ENCODE measurements at places on chromosomes 7 and 10.
A peak's percentile ranks its signal among the peaks of the same experiment; 100 is the strongest.

- DNase-seq: no peak
Observed at GRCh38 chr10:49498425-49498824, 40.5 kb downstream of the ERCC6 start.

DNA sequence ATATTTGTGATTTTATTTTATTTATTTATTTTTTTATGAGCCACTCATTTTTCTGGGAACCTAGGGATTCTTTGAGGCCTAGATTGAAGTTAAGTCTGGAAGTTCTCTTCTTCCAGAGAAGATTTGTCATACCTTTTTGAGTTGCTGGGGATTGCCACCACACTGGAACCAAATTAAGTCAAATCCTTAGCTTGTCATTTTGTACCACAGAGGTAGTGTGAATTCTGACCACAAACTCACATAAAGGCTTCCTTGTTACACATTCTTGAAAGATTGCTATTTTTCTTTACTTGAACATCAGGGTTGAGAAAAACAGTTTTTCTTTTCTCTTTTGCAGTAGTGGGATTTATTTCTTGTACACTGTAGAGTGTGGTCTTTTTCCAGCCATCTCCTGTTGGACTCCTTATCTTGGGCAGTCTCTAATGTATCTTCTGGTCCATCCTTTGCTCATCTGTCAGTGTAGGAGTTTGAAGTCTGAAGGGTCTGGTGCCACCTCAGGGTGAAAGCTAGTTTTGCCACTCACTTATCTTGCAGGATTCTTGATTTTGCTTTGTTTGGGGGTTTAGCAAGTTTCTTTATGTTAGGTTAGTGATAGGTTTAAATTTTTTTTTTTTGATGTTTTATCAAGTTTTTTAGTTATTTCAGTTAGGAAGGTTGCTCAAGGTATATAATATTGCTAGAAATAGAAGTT is 24.8 kb downstream of the PCBD1 start:
- DNase-seq: no peak

GRCh38 chr10:6218692-6219493 is 16.2 kb downstream of the PFKFB3 start:
- no peak for DNase-seq

DNA sequence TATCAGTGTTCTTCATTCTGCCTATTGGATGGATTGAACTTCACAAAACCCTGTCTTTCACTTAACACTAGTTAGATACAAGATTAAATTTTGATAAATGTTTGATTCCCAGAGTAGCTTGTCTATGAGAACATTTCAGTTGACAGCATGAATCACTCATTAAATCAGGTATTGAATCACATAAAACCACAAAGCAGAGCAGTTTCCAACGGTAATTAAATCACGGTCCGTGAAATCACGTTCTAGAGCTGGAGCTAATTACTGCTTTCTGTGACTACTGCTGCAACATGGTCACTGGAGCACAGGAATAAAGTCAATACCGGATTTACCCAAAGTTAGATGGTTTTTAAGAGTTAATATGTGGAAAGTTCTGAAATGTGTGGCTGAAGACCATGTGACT is 257.8 kb upstream of the PCDH15 start:
- no peak for DNase-seq

GRCh38 chr10:96585736-96586418 is 935 bp downstream of the TM9SF3 start:
- no peak for DNase-seq

GRCh38 chr7:11714676-11715075 is 117.3 kb downstream of the THSD7A start:
- DNase-seq: no peak

DNA sequence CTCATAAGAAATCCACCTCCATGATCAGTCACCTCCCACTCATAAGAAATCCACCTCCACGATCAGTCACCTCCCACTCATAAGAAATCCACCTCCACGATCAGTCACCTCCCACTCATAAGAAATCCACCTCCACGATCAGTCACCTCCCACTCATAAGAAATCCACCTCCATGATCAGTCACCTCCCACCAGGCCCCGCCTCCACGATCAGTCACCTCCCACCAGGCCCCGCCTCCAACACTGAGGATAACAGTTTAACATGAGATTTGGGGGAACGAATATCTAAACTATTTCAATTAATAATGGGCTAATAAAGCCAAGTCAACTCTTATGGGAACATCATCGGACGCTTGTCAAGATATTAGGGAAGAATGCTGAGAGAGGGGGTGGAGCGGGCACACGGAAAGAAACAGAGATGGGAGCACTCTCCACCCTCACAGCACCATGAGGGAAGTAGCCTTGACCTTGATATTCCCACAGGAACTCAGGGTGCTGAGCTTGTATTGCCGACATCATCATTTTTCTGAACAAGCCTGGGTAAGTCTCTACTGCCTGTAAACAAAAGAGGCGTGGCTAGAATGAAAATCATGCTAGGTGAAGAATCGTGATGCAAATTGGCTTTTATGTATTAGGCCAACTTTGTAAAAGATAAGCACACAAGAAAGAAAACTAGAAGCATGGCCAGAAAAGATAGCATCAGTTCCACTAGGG is 303.5 kb upstream of the KLF6 start:
- DNase-seq: no peak

GRCh38 chr10:5959581-5960069 is 17.7 kb downstream of the IL15RA start:
- DNase-seq: no peak

- no peak for DNase-seq
Observed at GRCh38 chr7:138602451-138602850, 98.7 kb downstream of the SVOPL start.

DNA sequence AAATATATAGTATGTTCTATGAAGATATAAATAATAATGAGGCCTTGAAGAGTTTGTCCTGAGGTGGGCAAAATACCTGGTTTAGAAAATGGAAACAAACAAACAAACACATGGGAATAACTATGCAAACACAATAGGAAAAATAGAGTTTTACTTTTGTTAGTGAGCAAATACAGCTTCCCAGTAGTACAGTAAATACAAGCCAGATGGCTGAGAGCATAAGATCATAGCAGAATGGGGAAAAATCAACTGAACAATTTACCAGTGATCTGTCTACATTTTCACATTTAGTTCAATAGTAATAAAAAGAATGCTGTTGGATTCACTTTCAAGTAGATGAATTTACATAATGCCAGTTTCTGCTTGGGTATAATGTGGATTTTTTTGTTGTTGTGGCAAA is 45.1 kb downstream of the ADD3 start:
- no peak for DNase-seq

DNA sequence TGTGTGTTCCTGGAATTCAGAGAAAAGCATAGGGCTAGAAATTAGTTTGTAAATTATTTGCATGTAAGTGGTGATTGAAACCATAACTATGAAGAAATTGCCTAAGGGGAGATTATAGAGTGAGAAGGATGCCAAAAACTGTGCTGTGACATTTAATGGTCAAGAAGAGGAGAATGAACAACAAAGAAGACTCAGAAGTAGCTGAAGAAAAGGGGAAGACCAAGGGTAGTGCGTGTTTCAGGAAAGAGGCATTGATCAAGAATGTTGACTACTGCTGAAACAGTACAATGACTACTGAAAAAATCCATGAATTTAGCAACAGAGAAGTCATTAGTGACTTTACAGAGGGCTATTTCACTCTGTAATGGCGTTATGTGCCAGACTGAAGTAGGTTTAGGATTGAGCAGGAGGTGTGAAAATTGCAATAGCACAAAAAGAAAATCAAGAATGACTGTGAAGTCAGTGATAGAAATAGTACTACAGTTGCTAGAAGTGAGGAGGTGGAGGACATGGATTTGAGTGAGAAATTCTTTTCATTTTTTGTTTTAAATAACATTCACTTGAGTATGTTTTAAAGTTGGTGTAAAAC is 28.9 kb upstream of the SAMD9L start:
- DNase-seq: peak; percentile 62

DNA sequence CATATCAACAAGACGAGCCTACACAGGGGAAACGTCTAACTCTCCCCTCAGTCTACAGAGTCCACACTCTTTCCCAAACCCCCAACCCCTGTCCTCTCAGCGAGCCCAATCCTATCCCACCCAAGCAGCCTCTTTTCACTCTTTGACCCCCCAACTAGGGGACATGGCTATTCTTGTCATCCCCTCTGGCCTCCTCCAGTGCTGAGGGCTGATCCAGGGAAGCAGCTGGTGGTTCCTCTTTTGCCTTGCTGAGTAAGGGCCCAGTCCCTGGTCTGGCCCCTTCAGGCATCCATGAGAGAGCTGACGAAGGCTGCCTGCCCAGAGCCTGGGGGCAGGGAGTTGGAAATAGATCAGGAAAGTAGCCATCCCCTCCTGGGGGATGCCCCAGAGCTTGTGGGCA is 6.4 kb downstream of the NOBOX start:
- no peak for DNase-seq

DNA sequence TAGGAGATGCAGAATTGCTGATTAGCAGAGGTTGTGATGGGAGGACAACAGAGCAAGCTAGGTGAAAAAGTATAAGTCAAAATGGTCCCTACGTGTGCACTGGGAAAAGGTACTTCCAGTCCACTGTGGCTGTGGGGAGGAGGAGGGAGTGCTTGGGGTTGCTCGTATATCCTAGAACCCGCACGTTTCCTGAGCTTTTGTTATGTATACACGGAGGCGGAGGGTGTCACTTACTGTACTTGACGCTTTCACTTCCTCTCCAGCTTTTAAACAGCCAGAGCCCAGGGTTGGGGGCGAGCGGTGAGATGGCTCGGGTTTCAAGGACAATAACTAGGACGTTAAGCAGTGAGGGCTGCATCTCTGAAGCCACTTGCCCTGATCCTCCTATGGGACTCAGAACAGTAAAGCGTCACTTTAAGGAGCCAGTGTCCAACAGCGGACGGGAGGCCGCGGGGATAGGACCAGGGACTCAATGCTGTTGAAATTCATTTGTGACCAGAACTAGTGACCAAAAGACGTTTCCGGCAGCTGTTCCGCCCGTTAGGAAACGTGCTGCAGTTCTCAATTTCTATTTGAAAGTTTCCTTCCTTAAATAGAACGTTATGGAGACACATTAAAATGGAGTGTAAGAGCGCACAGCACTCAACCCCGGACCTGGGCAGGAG is 985 bp upstream of the ETV1 start:
- no peak for DNase-seq

DNA sequence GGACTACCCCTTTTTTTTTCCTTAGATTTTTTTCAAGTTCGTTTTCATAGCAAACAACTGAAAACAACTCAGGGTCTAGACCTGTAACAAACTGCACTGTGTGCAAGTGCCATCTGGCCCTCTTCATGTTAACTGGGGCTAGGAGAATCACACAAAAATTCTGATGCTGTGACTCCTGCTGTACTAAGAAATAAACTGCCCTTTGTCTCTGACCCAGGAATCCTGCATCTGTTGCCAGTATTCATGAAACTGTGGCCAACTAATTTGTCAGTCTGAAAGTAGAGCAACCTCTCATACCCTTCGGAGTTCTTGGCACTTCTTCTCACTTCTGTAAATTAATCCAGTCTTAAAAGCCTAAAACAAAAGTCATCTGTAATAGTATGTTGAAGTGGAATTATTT is 218.4 kb upstream of the PCDH15 start:
- DNase-seq: no peak

GRCh38 chr7:78760620-78761355 is 692.7 kb downstream of the MAGI2 start:
- DNase-seq: no peak

- no peak for DNase-seq
Observed at GRCh38 chr10:128498378-128498730, 372.1 kb upstream of the MKI67 start.

DNA sequence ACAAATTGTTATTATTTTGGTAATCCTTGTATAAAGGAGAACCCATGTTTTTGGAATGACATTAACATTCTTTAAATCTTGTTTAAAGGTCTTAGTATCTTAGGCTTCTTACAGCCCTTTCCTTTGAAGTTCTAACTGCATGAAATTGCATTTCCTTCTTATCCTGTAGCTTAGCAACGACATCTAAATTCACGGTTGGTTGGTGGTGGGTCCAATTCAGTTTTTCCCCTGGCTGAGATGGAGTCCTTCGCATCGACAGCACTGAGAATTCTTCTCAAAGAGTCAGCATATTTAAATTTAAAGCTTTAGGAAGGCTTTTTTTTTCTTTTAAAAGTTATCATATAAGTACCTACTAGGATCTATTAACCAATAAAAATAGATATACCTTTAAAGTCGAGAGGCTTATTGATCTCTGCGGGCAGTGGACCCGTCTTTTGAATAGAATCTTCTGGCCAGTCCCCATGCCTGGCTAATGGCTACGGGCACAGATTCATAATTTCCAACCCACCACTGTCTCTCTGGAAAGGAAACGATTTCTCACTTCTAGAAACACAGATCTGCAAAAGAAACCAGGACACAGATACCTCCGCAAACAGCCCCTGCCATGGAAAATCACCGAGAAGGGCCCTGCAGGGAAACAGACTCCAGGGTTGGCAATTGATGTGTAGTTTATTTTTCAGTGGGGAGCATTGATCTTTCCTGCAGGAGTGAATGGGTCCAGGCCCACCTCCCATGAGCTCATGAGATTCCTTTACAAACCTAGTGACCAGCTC is 63.4 kb downstream of the RAMP3 start:
- DNase-seq: no peak

- DNase-seq: no peak
Observed at GRCh38 chr10:66747451-66747850, 178.4 kb upstream of the LRRTM3 start.

- DNase-seq: no peak
Observed at GRCh38 chr10:128178302-128178958, 52.2 kb upstream of the MKI67 start.

DNA sequence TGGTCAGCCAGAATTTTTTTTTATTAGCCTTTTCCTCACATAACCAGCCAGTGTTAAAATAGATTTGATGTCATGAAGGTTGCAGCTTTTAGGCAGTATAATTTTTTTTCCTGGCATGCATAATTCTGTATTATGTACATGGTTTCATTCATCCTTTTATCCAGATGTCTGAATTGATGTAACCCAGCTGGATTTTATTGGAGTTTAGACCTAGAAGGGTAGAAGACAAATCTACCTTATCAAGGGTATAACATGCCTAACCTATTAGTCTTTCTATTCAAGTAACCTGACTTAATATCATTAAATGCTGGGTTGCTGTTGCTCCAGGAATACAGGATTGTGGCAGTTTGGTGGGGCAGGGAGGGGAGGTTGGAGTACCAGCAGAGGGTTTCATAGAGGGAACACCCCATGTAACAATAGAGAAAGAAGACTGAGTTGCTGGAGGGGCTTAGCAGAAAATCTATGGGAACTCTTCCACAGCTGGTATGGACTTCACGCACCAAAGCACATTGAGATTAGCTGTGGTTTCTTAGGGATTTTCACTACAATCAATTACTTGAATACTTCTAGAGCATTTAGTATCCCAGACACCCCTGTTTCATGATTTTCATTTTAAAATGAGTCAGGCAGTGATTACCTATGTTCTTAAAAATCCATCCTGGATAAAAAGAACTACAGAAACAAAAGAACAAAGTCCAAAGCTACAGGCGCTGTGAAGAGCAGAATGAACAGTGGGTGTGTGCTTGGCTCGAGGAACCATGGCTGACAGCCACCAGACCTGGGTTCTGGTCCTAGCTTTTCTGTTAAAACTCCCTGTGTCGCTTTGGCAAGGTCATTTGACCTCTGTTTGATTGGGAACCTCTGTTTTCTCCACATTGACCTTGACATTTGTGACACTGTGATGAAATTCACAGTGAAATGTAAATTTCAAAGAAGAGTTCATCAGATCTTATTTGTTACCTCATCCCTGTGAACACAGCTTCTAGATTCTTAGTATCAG is 93.5 kb downstream of the CREM start:
- DNase-seq: no peak
